ENCODE measurements at places on chromosomes 11 and 22.

GRCh38 chr11:111356660-111357048 is 22.4 kb downstream of the POU2AF1 start:
- no peak for DNase-seq

- DNase-seq = no peak
These were observed 93.7 kb upstream of the LDLRAD3 start for GRCh38 chr11:35850191-35850590.

DNA sequence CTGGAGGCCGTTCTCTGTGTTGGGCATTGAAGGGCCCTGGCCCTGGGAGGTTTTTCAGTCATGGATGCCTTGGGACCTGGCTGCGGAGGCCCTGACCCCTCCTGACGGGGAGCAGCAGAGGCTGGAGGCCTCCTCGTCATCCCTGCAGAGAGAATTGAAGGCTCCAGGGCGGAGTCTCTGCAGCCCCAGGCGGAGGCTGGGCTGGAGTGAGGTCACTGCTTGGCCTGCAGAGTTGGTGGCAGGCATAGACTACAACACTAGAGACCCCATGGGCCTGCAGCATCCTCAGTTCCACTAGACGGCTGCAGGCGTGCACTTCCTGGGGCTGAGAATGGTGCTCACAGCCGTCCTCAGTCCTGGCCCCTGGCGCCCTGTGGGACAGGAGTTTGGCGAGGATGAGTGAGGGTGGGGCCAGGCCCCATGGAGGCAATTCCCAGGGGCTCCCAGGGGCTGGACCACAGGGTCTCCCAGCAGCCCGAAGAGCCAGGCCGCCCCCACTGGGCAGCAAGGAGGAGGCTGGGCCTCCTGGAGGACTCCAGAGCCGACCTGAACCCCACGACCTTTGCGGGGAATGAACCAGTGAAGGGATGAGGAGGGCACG is 1194.9 kb downstream of the BRD1 start:
- DNase-seq = no peak

- no peak for DNase-seq
These were observed 5.2 kb downstream of the TMEM126A start for GRCh38 chr11:85652786-85653447.

GRCh38 chr22:39315389-39315788 is 4.0 kb downstream of the RPL3 start:
- DNase-seq = no peak

GRCh38 chr22:50436015-50436830 is 38.6 kb downstream of the SBF1 start:
- DNase-seq = no peak

DNA sequence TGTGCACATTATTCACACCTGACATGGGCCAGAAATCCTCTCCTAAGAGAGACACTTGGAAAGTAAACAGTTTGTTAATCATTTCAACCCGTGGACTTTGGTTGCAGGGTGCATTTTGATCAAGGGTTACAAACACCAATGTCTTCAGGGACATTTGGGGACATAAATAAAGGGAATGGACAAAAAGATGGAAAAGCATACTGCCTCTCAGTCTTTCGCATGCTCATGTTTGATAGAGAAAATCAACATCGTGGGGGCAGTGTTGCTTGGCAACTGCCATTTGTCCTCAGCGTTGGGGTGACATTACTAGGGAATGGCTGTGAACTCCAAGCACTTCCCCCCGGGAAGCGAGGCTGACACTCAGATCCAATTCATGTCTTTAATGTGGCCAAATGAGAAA is 114.7 kb upstream of the OR4B1 start:
- DNase-seq = no peak

DNA sequence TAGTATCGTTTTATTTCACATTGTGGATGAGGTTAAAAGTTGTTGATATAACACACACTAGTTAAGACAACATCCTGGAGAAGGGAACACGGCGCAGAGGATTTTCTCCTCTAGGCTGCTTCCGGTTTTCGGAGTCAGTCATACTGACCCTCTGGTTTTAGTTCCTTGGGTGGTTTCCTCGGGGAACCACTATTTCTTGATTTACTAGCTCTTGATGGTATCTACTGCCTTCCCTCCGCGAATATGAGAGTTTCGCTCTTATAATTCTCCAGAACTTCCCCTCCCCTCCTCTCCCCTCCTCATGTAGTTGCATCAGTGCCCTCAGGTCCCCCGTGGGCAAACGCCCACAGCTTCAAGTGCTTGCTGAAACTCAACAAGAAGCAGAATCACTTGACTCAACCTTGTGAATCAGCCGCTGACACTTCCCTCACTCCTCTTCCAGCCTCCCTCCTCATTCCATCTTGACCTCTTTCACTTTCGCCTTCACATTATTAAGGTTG is 15.9 kb upstream of the APOBEC3A start:
- no peak for DNase-seq

DNA sequence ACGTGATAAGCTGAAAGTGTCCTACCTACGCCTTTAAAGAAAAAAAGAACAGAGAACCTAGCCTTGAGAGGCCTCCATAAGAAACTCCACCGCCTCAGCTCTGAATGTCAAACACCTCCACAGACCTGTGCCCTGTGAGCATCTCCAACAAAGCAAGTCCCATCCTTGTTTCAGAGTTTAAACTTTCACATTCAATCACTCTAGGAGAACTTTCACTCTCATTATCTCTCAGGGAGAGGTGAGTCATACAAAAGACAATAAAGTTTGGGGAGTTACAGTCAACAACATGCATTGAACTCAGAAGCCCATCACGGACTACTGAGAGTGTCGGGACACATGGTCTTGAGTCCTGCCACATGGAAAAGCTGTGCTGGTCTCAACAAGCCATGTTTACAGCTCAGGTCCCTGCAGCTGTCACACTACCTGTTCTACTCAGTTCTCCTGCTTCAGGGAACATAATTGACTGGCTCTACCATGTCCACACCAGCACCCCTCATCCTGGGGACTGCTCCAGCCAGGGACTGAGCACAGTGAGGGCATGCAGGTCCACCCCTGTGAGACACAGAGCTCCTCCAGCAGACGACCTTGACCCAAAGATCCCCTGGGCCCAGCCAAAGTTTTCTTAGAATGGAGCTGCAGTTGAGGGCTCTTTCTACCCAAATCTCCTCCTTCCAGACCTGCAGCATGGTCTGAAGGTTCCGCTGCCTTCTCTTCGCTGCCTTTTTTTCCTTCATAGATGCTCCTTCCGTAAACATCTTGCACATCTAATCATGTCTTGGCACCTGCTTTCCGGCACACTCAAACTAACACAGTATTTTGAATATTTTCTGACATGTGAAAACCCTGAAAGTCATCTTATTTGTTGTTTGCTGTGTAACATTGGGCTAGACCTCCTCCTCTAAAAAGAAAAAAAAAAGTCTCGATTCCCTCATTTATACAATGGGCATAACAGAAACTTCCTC is 114.9 kb downstream of the ETS1 start:
- DNase-seq = no peak

GRCh38 chr11:95373241-95373640 is 142.2 kb upstream of the SESN3 start:
- DNase-seq = no peak

DNA sequence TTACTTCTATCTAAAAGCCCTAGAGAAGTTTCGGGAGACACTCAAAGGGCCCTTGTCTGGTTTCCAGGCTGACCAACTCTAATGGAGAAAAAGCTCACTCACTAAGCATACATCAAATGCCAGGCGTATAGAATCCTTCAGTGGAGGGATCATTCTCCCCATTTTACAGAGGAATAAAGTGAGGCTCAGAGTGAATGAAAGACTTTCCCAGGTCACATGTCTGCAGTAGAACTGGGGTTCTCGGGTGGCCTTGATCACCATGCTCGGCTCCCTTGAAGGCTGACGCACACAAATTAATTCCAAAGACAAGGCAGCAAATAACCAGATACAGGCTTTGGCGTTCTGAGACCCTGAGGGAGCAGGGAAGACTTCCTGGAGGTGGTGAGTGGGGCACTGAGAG is 60.0 kb downstream of the THAP12 start:
- no peak for DNase-seq

- no peak for DNase-seq
These were observed 784.2 kb upstream of the CCDC179 start for GRCh38 chr11:23644443-23644842.

DNA sequence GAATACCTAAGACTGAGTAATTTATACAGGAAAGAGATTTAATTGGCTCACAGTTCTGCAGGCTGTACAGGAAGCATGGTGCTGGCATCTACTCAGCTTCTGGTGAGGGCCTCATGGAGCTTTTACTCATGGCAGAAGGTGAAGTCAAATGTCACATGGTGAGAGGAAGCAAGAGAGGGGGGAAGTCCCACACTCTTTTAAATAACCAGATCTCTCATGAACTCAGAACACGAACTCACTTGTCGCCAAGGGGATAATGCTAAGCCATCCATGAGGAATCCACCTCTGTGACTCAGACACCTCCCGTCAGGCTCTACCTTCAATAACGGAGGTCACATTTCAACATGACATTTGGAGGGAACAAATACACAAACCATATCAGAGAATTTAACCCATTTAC is 42.2 kb downstream of the BIRC2 start:
- no peak for DNase-seq

DNA sequence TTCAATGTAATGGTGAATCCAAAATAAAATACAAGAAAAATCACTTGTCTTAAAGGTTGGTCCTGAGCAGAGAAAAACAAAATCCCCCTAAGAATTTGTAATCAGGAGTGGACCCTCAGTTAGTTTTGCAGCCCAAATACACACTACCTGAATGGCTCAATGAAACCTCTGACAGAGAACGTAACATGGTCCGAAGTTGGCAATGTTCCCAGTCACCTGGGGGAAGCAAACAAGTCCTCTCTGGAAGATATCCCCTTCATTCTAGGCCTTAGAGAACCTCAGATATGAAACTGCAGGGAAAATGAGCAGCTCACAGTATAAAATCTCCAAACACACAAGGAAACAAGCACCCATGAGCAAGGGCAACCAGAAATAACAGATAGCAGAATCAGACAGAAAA is 58.2 kb downstream of the MORC2 start:
- no peak for DNase-seq

- peak; percentile 81 for DNase-seq
These were observed 33.5 kb upstream of the CD44 start for GRCh38 chr11:35105319-35106079.

DNA sequence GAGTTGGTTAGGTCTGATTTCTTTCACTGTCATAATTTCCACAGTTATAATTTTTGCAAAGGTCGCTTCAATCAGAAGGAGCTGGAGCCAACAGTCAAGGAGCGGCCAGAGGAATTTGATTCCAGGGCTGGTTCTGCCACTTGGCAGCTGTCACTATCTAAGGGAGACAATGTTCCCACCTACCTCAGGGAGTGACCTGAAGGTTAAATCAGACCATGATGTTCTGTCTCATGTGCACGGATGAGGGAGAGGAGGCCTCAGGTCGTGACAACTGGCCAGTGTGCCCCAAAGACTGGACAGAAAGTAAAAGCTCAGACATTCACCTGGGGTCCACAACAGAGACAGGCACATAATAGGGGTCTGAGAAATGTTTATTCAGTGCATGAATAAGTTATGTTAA is 7.6 kb downstream of the MRGPRD start:
- no peak for DNase-seq

DNA sequence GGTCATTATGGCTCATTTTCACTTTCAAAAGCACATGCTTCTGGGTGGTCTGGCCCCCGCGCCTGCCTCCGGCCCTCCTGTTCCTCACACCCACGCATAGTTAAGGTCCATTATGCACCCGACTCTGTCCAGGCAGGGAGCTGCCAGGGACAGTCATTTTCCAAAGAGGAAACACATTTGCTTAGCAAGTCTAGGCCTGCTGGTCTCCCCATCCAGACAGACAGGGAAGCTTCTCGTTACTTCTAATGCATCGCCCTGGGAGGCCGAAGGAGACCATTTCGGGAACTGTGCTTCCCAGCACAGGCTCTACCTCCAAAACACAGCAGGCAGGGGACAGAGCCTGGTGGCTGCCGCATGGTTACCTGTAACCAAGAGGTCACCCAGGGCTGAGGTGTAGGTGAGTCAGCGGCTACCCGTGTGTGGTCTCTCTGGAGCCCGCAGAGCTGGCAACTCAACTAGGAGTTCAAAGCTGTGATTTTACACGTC is 87.1 kb upstream of the SHANK2 start:
- DNase-seq = no peak

GRCh38 chr11:93497596-93497995 is 45.6 kb downstream of the SMCO4 start:
- DNase-seq = no peak

- DNase-seq = peak; percentile 97
These were observed 2.6 kb upstream of the UCP3 start for GRCh38 chr11:74011360-74012073.

GRCh38 chr11:13878077-13878476 is 84.4 kb upstream of the SPON1 start:
- no peak for DNase-seq

GRCh38 chr11:64202992-64203391 is 3.5 kb upstream of the FERMT3 start:
- DNase-seq = no peak

DNA sequence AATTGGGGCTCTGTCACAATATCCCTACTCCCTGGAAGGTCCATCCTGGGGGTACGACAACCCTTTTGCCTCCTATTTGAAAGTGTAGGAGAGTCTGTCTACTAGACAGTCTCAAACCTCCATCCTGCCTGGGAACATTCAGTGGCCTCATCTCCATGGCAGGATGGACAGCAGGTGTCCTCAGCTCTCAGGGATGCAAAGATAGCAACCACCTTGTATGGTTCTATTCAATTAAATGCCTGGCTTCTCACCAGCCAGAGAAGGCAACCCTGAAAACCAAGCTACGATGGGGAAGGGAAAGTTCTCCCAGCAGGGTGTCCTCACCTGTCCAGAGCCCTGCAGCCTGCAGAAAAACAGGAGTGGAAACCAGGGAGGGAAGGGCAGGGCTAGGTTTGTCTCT is 164.9 kb downstream of the MIAT start:
- DNase-seq = no peak

- DNase-seq = no peak
These were observed 67.3 kb downstream of the MCHR1 start for GRCh38 chr22:40746428-40747220.

- DNase-seq = no peak
These were observed 19.7 kb upstream of the TSPAN18 start for GRCh38 chr11:44707094-44707493.

DNA sequence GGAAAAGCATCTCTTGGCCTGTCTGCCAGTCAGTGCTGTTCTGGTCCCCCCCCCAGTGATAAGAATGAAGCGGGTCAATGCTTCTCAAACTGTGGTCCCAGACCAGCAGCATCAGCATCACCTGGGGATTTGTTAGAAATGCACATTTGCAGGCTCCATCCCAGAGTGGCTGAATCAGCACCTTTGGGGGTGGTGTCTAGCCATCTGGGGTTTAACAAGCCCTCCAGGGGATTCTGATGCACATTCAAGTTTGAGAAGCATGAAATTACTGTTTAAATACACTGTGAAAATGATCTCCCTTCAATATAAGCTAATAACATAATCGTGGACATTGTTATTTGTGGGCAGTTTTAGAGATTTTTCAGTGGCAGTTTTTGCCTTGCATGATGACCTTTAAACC is 133.5 kb downstream of the MYO18B start:
- no peak for DNase-seq

DNA sequence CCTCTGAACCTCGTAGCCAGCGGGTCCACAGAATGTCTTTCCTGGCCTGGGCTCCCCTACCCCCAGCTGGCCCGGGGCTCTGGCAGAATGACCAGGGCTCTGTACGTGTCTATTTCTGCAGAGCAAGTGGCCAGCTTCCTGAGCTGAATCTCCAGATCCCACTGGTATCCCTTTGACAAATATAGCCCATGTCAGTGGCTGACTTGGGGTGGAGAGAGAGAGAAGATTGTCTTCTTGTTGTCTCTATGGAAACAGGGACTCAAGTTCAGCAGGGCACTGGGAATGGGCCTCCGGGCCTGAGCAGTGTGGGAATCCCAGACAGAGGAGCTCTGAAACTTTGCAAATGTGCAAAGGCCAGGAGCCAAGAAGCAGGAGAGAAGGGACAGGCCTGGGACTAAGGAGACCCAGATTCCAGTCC is 33.9 kb downstream of the ANO1 start:
- no peak for DNase-seq

Measured in hematopoietic multipotent progenitor cell treated with erythropoietin and hydrocortisone succinate and interleukin-3 and kit ligand, for 15 days (in vitro differentiated cells).